ENCODE measurements at places on chromosomes 12 and 14.
A peak's percentile ranks its signal among the peaks of the same experiment; 100 is the strongest.

DNA sequence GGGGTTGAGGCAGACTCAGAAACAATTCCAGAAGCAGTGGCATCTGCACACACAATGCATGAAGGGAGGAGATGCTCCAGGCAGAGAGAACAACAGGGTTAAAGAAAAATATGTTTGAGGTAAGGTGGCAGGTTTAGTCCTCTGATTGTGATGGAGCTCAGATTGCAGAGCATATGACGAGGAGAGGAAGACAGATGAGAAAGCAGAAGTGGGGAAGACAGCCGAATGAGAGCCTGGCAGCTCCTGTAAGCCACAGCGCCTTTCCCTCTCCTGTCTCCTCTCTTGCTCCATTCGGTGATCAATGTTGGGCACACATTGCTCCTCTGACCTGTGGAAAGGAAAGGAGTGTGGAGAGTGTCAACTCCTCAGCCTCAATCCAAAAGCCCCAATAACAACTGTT lies 372.2 kb downstream of the GXYLT1 start:
- no peak for DNase-seq

GRCh38 chr14:77221241-77221871 lies 39.8 kb downstream of the TMEM63C start:
- no peak for DNase-seq

DNA sequence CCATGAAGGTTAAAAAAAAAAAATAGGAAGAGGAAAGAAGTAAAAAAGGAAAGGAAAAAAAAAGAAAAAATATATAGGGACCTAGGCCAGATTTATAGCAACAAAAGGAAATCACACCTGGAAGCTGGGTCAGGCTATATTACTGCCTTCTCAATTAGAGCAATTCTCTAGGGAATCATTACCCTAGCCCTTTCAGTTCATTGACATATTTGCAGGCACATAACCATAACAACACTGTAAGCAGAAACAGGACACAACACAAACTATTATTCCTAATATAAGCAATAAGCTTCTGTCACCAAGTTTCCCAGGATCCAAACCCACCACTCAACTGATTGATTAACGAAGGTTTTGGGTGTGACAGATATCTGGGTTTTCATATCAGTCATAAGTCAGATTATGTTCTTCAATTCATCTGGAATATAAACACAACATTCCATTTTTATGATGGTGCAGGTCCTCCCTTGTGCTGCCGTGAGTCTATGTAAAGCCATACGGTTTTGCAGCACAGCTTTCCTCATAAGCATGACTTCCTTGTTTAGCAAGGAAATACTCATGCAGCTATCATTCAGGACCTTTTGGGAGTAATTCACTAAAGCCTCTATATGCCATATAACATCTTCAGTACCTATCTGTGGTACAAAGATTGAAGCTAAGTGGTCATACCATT lies 4.2 kb downstream of the PCNX4 start:
- no peak for DNase-seq

- no peak for DNase-seq
Measured at GRCh38 chr14:28570391-28570790, 196.2 kb upstream of the FOXG1 start.

DNA sequence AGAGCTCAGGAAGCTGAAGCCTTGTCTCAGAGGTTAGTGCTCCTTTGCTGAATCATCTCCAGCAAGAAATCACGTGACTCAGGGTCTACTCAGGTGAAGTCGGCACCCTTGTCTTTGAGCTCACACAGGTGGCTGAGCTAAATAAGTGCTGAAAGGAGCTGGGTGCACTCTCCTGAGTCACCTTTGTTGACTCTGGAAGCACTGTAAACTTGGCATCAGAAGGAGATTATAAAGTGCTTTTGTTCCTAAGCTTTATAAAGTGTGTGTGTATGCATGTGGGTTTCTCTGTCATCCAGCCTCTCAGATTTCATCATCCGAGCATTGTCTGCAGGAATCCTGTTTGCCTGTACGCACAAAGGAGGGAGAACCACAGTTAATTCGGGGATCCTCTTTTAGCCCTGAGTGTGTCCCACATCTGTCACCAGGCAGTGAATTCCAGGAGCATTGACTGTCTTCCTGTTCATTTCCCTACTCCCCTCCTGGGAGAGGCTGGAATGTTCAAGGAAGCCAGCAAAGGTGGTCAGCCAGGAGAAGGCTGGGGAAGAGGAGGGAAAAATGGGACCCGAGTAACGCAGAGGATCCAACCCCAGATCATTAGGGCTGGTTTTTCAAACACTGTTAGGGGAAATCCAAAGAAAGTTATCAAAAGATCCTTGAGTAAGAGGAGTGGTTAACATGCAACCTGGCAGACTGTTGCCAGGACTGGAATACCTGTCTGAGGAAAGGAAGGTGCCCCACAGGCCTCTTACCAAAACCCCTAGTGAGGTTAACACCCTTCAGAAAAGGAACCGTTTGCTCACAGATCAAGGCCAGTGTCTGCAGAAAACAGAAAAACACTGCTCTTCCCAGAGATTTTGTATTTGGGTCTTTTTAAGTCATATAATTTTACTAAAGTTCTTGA lies 157.5 kb upstream of the HIF1A start:
- DNase-seq, result peak; percentile 44

DNA sequence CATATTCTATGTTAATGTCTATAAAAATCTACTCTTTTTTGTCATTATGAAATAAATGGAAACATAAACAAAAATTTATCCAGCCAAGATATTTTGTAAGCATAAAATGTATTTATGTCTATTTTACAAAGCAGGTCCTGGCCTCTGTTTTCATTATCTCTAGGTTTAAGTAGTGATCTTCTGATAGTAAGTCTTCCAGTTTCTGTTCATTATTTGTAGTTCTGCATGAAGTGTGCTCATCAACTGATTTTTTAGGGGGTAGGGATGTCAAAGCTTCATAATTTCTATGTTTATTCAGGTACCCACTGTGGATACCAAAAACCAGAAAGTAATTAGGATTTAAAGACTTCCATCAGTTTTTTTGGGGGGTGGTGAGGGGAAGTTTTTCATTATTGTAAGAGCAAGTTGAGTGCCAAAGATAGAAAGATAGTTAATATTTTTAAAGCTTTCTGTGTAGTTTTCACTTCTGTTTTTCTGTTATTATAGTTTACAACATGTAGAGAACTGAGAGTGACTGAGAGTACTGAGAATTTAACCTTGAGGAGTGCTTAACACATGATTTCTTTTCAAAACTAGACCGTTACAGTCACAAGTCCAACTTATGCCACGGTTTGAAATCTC lies 30.6 kb upstream of the LMO3 start:
- DNase-seq, result no peak
